ENCODE measurements at places on chromosomes 1 and 21.
A peak's percentile ranks its signal among the peaks of the same experiment; 100 is the strongest.

- no peak for DNase-seq
These were observed 67.9 kb upstream of the ZBTB40 start for GRCh38 chr1:22383526-22384294.

GRCh38 chr21:46131588-46131837 is 23.9 kb downstream of the FTCD start:
- no peak for DNase-seq

DNA sequence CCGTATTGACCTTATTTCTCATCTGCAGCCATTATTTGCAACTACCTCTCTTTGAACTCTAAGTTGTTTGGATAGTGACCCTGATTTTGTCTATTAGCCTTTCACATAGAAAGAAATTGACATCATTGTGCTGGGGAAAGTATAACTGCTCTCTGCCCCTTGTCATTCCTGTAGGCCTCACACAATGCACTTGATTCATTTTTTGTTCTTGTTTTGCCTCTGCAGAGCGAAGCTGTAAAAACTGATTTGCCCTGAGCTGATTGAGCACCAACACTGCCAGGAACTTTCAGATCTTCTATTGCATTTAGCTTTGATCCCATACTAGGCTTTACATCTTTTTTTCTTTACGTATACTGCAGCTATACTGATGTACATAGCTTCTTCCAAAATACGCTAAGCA is 167.2 kb upstream of the PTBP2 start:
- DNase-seq = no peak

DNA sequence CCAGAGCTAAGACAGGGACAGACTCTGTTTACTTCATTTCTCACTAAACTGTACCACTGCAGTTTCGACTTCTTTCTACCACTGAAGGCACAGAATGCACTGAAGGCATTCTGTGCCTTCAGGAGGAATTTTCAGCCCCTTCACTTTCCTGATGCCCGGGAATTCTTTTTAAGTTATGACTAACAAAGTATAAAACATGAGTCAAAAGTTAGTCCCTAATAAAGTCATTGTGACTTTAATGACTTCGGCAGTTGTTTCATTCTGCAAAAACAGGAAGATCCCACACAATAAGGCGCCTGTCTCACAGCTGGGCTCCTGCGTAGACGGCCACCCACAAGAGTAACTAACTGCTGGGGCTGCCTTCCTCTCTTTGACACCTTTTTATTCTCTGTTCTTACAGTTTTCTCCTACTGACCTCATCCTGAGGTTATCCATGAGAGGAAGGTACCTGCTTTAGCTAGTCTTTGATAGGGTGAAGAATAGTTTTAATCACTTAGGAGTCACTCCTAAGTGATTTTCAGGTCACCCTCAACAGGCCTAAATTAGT is 183.9 kb upstream of the SGIP1 start:
- peak; percentile 70 for DNase-seq

DNA sequence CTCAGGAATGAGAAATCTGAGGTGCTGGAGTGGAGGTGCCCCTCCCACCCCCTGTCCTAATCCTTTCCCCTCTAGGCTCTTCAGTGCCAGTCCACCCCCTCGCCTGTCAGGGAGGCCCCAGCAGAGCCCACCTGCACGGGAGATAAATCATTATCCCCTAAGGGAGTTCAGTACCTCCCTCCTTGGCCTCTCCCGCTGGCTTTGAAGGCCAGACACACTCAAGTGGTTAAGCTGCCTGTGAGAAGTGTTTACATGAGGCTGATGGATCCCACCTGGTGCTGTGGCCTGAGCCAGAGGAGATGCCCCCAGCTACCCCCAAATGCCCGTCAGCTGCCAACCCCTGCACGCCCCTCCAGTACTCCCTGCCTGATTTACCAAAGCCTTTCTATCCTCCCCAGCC is 3.7 kb downstream of the RSPO1 start:
- no peak for DNase-seq

DNA sequence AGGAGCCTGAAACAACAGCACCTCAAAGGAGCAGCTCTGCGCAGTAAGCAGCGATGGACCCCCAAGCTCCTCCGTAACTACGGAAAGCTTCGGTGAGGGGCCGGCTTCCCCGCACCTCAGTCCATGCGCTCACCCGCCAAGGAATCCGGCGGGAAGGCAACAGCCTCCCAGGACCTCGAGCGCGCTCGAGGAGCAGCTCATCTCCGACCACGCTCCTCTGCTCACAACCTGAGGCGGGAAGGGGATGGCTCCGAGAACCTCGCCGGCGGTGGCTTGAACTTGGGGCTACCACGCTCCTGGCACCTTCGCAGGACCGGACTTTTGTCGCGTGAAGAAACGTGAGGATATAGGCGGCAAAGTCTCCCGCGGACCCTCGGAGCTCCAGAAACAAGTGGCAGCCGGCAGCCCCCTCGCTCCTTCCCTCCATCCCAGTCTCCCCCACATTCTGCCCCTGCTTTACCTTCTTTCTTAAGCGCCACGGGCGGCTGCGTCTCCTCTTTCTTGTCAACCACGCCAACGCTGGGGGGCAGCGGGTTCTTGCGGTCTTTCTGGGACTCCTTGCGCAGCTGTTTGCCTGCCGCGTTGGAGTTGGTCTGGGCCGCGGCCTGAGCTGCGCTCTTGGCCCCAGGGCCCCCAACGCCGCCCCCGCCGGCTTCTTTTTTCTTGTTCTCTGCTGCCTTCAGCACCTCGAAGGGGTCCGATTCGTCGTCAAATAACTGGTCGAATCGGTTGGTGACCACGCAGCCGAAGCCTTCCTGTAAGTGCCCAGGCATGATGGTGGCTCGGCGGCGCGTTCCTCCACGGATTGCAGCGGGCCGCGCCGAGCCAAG is 459 bp downstream of the SERBP1 start:
- peak; percentile 84 for DNase-seq
